ENCODE measurements at places on chromosomes 5 and 9. TPM values are rescaled to one million over a fixed set of nuclear protein-coding genes. Genes with fewer than 3 reads are reported as not detected.

Gene OLFML2A
- polyA plus RNA-seq: 34.4 TPM

Gene SHISAL2B
- not detected for polyA plus RNA-seq

Gene AGXT2
- not detected for polyA plus RNA-seq

Gene SOHLH1
- not detected for polyA plus RNA-seq

Gene SLC6A7
- polyA plus RNA-seq: not detected

Gene F12
- polyA plus RNA-seq: 0.48 TPM

Gene GRAMD2B
- polyA plus RNA-seq: 9.4 TPM

Gene OBP2B
- not detected for polyA plus RNA-seq

Gene ZBTB43
- 12.3 TPM for polyA plus RNA-seq

DNA sequence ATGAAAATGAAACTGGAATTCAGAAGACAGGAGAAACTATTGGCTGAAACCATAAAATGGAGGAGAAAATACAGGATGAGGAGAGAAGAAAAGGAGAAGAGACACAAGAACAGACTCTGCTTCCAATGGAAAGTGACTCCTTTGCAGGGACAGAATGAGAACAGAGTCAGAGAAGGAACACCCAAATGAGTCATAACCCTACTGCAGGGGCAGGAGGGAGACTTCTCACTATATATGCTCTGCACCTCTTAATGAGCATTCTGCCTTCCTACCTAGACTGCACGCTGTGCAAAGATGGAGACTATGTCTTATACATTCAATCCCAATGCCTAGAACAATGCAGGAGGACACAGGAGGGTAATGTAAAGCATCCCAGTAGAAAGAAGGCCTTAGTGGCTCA is 2.1 kb downstream of the SAXO1 start:
- DNase-seq: no peak

DNA sequence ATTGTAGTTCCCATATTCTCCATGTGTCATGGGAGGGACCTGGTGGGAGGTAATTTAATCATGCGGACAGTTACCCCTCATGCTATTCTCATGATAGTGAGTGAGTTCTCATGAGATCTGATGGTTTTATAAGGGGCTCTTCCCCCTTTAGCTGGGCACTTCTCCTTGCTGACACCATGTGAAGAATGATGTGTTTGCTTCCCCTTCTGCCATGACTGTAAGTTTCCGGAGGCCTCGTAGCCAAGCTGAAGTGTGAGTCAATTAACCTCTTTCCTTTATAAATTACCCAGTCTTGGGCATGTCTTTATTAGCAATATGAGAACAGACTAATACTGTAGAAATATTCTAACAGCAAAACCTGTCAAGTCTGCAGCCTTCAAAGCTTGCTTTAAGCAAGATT is 293.2 kb downstream of the CTNND2 start:
- no peak for DNase-seq

DNA sequence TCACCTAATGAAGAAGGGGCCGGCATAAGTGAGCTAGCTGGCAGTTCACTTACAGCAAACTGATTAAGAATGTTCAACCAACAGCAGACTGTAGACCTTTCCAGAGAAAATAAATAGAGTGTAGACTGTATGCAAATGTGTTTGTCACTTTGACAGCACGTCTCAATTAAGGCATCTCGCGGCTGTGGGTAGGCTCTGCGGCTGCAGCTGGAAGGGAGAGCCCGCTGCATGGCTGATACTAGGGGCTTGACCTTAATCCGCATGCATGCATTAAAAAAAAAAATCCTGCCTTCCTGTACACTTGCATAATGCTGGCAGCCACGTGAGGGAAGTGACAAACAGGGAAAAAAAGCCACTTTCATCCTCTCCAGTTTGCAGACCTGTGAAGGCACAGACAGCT is 82.3 kb downstream of the CRB2 start:
- no peak for DNase-seq

DNA sequence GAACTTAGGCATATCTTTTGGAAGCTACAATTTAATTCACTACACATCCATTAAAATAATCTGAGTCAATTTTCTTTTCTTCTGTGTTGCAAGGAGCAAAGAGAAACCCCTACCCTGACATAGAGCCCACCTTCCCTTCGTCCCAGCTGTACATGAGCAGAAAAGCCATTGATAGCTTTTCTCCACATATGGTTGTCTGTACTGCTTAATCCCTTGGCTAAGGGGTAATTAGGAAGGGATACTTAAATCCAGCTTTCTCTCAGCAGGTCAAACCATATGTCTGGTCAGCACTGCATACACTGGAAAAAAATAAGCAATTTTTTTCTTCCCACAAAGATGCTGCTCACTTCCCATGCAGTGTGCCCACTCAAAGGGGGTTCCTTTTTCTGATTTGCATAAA is 94.7 kb upstream of the RAD23B start:
- no peak for DNase-seq

DNA sequence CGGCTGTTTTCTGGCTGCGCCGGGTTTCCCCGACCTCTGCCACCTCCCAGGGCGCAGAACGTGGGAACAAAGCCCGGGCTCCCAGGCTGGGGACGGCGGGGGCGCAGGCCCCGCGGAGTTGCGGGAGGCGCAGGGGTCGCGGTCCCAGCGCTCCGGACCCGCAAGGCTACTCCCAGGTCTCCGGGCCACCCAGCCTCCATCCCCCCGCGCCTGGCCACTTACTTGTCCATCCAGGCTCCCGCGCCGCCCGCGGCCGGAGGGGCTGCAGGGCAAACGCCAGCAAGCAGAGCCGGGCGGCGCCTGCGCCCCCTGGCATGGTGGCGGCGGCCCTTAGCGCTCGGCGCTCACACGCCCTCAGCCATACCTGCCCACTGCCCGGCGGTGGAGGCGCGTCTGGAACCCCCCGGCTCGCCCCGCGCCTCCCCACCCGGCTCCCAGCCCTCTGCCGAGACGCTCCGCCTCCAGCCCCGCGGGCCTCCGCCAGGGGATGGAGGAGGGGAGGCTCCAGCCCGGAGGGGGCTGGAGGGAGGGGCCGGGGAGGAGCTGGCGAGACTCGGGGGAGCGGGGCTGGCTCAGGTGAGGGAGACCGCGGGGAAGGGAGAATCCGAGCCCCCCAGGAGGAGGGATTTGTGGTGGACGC is at the start of gene ADAM19:
TSS of gene ADAM19 (minus strand) at position 395 of the 640 bp plus-strand sequence. CDS start at position 316, 79 bp downstream.
- no peak for DNase-seq

DNA sequence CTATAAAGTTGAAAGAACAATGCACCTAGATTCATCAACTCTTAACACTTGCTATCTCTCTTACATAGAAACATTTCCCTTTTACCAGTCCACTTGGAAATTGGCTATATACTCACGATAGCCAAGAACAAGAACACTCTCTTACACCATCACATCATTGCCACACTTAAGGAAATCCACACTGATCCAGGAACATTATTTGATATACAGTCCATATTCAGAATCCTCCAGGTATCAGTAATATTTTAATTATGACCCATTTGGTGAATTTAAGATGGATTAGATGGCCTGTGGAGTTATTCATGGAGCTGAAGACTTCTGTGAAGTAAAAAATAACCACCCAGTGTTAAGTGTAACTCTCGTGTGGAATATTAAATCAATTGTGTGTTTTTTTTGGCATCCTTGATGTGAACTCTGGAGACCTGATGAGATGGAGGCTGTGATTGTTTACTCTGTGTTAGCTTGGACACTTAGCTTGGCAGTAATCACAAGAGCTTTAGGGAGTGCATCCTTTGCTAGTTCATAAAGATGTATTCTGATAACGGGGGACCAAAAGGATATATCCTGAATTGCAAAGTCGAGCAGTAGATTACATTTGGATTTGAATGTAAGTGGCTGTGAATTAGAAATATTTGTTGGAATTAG is 52.0 kb upstream of the ABL1 start:
- no peak for DNase-seq

DNA sequence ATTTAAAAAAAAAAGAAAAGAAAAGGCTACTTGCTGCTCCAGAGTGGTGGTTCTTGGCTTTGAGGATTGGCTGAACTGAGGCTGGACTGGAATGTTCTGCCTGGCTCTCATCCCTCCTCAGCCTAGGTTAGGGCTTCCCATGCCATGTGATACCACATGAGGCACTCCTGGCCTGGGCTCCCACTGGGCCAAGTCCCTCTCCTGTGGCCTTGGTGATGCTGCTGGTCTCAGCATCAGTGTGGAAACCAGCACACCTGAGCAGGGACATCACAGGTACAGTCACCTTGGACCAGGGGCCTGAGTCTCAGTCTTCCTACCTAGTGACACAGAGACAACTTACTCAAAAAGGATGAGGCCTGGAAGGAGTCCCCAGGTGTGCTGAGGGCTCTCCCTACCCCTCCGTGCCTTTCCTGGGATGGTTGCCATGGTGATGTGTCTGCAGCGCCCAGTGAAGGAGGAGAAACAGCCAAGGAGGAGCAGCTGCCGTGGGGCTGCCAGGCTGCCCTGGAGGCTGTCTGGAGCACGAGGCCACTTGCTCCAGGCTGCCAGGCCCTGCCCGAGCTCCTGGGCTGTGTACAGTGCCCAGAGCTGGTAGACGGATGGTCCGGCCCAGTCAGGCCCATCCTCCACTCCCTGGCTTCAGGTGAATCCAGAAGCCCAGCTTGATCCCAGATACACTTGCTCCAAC is 71.0 kb downstream of the WNK2 start:
- no peak for DNase-seq

- no peak for DNase-seq
Observed at GRCh38 chr9:86885232-86885631, 62.1 kb downstream of the GAS1 start.

- no peak for DNase-seq
Observed at GRCh38 chr9:18173923-18174322, 300.0 kb upstream of the ADAMTSL1 start.

DNA sequence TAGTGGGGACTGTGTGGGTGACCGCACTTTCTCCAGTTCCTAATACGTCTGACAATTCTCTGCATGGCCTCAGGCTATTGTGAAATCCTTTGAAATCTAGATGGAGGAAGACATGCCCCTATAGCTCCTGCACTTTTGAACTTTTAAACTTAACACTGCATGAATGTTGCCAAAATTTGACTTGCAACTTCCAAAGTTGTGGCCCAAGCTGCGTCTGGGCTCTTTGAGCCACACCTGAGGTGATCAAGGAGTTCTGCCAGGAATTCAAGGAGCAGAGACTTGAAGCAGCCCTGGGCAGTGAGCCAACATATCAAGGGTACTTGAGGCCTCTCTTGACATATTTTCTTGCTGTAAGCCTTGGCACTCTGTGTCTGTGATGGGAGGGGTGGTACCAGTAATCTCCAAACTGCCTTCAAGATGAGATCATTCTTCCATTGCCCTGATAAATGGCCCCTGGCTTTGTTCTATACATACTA is 1336.1 kb upstream of the CDH9 start:
- DNase-seq: no peak

Data from AG04450 (cell line).